Vagina (tissue), 2 donors: ENCODE measurements at places on chromosomes 6 and 20. TPM values are rescaled to one million over a fixed set of nuclear protein-coding genes. Genes with fewer than 3 reads are reported as not detected.

PHACTR3 gene
- 8.3 TPM for total RNA-seq

HRH3 gene
- total RNA-seq, result not detected

SPDEF gene
- total RNA-seq, result not detected

BPIFB1 gene
- not detected for total RNA-seq

SLC22A16 gene
- total RNA-seq, result not detected

ETV7 gene
- total RNA-seq, result 2.2 TPM

PRICKLE4 gene
- total RNA-seq, result 10.1 TPM
